ENCODE measurements at places on chromosomes 5 and 9.

- DNase-seq = no peak
Measured at GRCh38 chr9:133004999-133005760, 25.6 kb upstream of the GTF3C5 start.

GRCh38 chr5:124349931-124350330, 396.5 kb downstream of the ZNF608 start:
- no peak for DNase-seq

- DNase-seq = peak; percentile 18
Measured at GRCh38 chr5:159208514-159209437, 577 bp downstream of the RNF145 start.

- DNase-seq = peak; percentile 79
Measured at GRCh38 chr5:67215519-67216471, 19.2 kb upstream of the CD180 start.

DNA sequence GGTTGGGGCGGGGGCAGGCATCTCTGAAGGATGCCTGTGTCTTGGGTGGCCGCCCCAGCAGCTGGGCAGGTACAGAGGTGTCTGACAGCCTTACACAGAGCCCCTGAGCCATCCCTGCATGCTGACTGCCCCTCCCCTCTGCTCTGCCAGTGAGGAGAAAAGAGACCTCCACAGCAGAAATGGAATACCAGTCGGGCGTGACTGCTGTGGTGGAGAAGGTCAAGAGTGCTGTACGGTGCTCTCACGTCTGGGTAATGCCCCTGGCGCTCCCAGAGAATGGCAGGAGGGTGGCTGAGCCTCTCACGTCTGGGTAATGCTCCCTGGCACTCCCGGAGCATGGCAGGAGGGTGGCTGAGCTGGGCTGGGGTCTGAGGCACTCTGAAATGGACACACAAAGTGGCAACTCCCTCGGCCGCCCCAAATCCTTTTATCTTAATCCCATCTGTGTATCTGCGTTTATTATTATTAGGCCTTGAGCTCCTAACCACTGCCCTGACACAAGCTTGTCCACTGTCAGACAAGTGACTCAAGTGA, 2.5 kb upstream of the RABL6 start:
- DNase-seq = no peak

DNA sequence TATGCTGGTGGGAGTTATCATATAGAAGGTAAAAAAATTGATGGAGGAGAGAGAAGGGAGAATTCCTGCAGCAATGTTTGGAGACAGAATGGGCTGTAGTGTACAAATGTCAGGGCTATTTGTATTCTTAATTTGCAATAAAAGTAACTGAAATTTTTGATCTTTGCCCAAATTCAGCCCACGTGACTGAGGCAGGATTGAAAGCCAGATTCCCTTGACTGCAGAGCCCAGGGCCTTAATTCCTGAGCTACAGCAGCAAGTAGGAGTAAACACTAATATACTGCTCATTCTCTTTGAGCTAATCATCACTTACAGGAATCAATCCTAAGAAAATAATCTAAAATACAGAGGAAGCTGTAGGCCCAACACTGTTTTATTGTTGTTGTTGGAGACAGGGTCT, 5.2 kb upstream of the ANXA6 start:
- no peak for DNase-seq

GRCh38 chr5:170533383-170533782, 29.6 kb downstream of the KCNIP1 start:
- DNase-seq = no peak

DNA sequence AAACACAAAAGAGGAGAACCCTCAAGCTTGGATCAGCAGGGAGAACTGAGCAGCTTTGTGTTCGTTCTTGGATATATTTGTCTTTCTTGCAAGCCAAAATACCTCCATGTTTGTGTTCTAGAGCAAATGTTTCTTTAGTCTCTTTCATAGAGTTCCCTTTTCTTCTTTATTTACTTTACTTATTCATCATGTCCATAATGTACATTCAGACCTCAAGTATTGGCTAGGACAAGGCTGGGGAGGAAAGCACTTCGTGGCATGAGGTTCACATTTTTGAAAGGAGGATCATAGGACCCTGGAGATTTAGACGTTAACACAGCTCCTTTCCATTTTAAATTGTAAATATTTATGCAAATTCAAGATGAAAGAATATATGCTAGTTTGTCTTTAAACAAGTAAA, 590.2 kb upstream of the MEF2C start:
- no peak for DNase-seq

DNA sequence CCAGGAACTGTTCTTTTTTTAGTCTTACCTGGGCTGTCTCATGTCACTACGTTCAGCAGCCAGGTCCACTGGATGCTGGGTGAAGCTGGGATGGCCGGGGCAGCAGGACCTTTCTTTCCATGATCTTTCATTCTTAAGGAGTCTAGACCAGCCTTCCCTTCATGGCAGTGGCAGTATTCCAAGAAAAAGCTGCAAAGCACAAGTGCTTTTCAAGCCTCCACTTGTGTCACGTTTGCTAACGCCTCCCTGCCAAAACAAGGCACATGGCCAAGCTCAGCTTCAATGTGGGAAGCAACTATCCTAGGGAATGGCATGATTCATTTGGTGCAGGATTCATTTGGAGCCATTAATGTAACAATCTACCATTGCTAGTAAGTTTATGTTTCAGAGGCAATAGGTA, 94.8 kb downstream of the RCL1 start:
- no peak for DNase-seq

GRCh38 chr9:5596173-5596572, 32.7 kb upstream of the RIC1 start:
- no peak for DNase-seq

GRCh38 chr9:133111808-133112662, 9.0 kb downstream of the RALGDS start:
- no peak for DNase-seq

GRCh38 chr9:86706391-86706790, 240.9 kb downstream of the GAS1 start:
- no peak for DNase-seq

DNA sequence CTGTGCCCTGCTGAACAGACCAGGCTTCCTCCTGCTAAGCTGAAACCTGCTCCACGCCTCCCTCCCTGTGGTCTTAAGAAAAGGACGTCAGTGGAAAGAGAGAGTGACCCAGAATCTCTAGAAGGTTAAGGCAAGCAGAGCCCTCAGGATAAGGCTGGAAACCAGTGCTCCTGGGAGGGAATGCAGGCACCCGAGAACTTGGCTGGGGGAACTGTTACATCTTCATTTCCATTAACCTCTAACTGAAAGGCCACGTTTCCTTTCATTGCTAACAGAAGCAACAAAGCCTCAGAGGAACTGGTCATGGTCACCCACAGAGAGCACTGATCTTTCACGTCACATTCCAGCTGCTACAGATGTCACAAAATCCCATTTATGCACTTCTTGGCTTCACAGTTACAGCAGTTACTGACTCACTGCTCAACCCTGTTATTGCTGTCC, 26.1 kb upstream of the AKNA start:
- no peak for DNase-seq

DNA sequence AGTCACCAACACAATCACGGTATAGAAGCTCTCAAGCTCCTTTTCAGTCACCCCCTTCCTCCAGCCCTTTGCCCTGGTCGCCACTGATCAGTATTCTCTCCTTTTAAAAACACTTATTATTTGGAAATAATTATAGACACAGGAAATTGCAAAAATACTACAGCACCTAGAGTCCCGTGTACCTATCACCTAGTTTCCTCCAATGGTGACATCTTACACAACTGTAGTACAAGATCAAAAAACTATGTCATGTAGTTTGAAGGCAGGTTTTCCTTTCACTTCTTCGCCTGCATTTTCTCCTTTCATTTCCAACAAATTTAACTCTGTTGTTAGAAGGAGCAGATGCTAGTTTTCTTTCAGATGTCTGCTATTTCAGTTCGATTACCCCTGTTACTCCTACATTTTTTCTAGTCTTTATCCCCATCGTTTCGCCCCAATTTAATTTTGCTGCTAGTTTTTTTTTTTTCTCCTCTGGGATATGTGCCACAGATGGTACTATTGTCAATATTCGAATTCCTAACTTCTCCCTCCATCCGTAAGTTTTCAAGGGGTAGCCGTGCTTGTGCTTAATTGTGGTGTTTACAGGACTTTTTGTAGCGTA, 612 bp upstream of the ATG10 start:
- peak; percentile 61 for DNase-seq

DNA sequence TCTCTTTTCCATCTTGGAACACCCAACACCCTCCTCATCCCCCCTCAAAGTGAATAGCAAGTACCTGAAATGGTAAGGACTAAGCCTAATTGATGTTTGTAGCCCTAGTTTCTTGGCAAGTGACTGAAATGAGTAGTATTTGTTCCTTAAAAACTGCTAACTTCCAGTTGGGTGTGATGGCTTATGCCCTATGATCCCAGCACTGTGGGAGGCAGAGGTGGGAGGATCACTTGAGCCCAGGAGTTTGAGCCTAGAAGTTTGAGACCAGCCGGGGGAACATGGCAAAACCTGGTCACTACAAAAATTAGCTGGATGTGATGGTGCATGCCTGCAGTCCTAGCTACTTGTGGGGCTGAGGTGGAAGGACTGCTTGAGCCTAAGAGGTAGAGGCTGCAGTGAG, 44.1 kb downstream of the ZFR start:
- DNase-seq = no peak

- DNase-seq = no peak
Measured at GRCh38 chr5:168047043-168047668, 244.3 kb upstream of the WWC1 start.

- DNase-seq = no peak
Measured at GRCh38 chr9:78573669-78574068, 276.7 kb downstream of the PSAT1 start.

- no peak for DNase-seq
Measured at GRCh38 chr5:152608458-152608857, 203.4 kb upstream of the NMUR2 start.

GRCh38 chr9:34276772-34277171, 52.3 kb downstream of the KIF24 start:
- no peak for DNase-seq

GRCh38 chr5:126122942-126123341, 300.3 kb upstream of the GRAMD2B start:
- DNase-seq = no peak

DNA sequence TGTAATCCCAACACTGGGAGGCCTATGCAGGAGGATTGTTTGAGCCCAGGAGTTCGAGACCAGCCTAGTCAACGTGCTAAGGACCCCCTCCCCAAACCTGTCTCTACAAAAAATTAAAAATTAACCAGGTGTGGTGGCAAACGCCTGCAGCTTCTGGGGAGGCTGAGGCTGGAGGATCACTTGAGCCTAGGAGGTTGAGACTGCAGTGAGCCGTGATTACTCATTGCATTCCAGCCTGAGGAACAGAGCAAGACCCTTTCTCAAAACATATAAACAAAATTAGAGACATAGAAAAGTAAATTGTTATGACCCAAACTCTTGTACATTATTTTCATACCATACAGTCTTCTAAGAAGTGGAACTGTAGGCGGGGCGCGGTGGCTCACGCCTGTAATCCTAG, 1.1 kb downstream of the GPR107 start:
- DNase-seq = no peak

- no peak for DNase-seq
Measured at GRCh38 chr9:23635276-23635675, 190.8 kb downstream of the ELAVL2 start.

DNA sequence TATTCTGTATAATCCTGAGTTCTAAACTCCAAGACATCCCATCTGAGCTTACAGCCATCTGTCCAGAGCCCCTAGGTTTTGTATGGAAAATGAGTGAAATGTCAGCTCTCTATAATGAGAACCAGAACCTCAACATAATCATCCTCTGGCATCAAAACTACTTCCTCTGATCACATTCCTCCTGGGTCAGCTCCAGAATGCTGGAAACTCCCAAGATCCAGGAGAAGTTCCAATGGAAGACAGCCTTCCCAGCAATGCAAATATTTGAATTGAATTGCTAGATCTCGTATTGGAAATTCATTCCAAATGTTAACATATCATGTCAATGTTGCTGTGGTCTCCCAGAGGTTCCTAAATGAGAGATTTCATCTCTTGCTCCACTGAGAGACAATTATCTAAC, 23.8 kb downstream of the C9 start:
- no peak for DNase-seq

- DNase-seq = no peak
Measured at GRCh38 chr5:6496207-6496584, 47.5 kb downstream of the UBE2QL1 start.

- no peak for DNase-seq
Measured at GRCh38 chr5:30604648-30605262, 588.7 kb upstream of the CDH6 start.

DNA sequence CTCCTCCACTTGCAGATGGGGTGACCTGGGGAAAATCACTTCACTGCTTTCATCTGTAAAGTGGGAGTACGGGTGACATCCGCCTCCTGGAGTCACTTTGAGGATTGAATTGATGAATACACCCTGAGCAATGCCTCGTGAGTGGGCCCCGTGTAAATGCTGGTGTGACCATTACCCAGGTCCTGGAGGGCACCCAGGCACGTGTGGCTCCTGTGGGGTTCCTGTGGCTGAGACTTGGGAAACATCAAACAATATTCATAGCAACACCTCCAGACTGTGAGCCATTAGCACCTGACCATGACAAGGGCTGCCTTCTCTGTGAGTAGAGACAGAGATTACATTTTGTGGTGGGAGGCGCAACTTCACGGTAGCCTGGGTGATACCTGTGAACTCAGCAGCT, 11.4 kb downstream of the MRPL36 start:
- DNase-seq = no peak

- DNase-seq = no peak
Measured at GRCh38 chr9:99181206-99181605, 40.5 kb downstream of the ALG2 start.

DNA sequence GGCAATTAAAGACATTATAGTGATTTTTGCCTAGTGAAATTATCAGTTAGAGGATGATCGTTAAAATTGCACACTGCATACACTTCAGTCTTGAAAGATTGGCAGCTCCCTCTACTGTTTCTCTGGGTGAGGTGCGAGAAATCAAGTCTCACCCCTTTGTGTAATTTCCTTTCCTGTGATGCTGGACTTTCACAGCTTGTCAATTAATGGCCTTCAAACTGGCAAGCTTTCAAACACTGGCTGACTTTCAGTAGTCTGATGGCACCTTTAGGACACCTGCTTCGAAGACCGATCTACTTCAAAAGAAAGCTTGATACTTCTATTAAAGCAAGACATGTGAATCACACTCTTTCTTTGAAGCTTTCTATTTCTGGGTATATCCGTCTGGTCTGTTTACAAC, 706.7 kb upstream of the PTPRD start:
- DNase-seq = no peak

DNA sequence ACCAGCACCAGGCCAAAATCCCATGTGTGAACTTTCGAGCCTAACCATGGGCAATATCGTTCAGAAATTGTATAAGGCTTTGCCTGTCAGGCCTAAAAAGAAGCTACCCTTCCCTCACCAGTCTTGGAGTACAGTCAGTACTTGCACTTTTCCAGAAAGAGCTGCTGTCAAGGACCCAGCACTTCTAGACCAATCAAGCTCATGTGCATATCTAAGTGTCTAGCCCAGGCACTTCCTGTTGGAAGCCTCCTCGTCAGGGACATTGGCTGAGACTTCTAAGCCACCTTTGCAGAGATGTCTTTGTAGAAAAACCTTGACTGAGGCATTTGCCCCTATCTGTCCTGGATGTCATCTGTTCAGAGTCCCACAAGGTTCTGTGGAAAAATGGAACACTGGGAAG, 1930.5 kb downstream of the EFNA5 start:
- DNase-seq = no peak
